NCI-H2081 (cell line): ENCODE measurements at places on chromosomes 12 and 14.
A peak's percentile ranks its signal among the peaks of the same experiment; 100 is the strongest.

- DNase-seq: no peak
Observed at GRCh38 chr12:130573766-130574165, 142.3 kb downstream of the RIMBP2 start.

- DNase-seq: peak; percentile 57
Observed at GRCh38 chr14:100586403-100587085, 673 bp downstream of the BEGAIN start.

DNA sequence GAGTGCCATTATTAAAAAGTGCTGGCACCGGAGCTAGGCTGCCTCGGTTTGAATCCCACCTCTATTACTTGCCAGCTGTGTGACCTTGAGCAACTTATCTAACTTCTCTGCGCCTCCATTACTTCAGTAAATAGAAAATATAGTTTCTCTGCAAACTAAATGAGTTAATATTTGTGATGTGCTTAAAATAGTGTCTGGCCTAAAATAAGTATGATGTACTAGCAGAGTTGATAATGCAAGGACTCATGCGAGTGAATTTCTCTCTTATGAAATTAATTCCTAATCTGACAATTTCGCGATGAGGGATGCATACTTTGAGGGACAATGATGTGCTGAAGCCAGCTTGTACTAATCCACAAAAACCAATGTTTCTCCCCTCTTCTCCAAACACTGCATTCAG lies 180.8 kb upstream of the NTF3 start:
- no peak for DNase-seq

DNA sequence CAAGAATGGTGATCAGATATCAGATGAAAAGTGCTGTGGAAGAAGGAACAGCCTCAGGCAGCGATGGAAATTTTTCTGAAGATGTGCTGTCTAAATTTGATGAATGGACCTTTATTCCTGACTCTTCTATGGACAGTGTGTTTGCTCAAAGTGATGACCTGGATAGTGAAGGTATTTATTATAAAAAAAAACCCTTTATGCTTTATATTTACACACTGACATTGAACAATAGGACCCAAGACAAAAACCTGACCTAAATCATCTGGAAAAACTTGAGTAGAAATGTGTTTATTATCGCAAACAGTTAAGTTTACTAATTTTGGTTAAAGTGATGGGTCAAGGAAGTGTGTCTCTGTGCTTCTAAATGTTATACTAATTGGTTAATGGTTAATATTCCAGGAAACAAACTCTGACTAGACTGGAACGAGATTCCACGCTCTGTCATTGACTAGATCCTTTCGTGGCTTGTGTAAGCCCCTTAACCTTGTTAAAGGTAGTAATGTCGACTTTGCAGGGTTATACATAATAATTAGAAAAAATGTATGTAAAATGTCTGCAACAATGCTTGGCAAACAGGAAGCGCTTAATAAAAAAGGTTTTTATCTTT lies 62.7 kb downstream of the LRRK2 start:
- no peak for DNase-seq

DNA sequence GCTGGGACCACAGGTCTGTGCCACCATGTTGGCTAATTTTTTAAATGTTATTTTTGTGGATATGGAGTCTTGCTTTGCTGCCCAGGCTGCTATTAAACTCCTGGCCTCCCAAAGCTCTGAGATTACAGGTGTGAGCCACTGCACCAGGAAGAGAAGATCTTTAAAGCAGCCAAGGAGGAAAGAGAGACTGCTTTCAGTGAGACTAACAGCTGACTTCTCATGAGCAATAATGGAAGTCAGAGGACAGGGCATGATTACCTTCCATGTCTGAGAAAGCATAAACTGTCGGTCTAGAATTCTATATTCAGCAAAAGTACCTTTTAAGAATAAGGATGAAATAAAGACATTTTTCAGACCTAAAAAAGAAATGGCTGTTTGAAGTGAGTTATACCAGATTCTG lies 57.3 kb upstream of the CHGA start:
- DNase-seq: no peak

DNA sequence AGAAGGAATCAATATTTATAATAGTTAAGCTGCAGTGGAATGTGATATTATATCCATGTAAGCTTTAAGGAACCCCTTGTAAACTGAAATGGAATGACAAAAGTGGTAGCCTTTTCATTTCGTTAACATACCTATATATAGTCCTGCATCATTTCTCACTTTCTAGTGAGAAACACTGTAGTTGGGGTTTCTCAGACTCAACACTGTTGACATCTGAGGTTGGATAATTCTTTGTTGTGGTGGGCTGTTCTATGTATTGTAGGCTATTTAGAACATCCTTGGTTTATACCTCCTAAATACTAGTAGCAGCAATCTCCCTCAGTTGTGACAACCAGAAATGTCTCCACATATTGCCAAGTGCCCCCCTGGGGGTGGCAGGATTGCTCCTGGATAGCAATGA lies 79.1 kb downstream of the RAD52 start:
- DNase-seq: no peak

GRCh38 chr12:62657363-62657632 lies 190.7 kb downstream of the MON2 start:
- no peak for DNase-seq

DNA sequence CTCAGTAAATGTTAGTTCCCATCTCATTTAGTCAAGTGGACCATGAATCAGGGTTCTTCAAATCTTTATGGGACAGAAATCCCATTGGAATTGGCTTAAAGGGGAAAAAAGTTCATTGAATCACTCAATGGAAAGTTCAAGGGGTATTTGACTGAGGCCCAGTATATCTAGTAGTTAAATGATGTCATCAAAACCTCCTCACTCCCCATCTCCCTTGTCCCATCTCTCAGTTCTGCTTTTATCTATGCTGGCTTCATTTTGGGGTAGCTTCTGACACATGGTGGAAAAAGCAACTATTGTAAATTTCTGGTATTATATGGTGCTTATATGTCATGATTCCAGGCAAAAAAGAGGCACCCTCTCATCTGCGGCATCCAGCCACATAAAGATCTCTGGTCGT lies 51.9 kb downstream of the DAAM1 start:
- no peak for DNase-seq

- DNase-seq: no peak
Observed at GRCh38 chr14:68564826-68565759, 227.8 kb downstream of the ZFP36L1 start.

- no peak for DNase-seq
Observed at GRCh38 chr12:130765186-130765659, 49.1 kb upstream of the RIMBP2 start.

DNA sequence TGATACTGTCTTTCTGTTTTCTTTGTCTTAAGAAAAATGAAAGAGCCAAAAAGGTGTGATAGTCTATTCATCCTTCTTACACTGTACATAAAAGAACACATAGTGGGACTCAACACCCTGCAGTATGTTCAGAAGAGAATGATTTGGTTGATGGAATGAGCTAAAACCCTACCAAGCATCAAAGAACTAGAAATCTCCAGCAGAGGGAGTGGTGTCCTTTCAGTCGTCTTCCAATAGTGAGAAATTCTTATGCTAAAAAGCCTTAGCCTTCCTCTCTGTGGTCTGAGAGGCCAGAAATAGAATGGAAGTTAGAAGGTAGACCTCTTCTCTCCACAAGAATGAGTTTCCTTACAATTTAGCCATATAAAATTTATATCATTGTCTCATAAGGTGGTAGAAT lies 393.4 kb upstream of the SEL1L start:
- DNase-seq: no peak

- no peak for DNase-seq
Observed at GRCh38 chr14:65946494-65946893, 534.0 kb downstream of the FUT8 start.

- no peak for DNase-seq
Observed at GRCh38 chr12:105933671-105934665, 204.8 kb downstream of the NUAK1 start.

DNA sequence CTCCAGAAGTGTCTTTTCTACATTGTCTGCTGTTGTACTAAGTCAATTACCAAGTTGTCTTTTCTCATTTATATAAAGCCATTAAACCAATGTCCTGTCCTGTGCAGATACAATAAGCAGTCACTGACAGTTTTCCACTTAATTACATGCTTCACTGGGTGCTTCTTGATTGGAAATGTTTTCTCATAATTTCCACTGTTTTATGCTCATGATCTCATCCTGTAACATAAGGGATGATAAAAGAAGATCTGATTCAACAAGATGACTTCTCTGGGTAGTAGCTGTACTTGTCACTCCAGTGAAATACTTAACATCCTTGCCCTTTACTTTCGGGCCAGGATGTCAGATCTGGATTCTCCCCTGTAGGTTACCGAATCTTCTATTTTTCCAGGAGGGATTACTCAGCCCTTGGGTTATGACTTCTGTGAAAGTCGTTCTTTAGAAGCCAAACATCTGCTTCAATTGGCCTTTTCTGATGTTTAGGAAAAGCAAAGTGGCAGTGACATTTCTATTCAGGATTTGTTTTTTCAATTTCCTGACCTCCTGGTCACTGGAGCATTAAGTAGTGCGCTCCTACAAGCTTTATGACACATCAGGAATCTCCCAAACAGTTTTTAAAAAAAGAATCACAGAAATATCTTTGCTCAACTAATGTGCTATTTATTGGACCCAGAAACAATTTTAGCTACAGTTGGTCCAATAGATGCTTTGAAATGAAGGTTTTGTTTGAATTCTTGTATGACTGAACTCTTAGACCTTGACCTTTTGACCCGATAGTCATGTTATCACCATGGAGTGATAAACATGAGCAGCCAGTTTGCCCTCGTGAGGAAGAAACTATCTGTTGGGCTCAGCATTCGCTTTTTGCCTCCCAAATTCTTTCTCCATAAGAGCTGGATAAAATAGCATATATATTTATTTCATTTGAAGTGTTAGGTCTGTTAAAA lies 234.5 kb upstream of the SSTR1 start:
- no peak for DNase-seq

DNA sequence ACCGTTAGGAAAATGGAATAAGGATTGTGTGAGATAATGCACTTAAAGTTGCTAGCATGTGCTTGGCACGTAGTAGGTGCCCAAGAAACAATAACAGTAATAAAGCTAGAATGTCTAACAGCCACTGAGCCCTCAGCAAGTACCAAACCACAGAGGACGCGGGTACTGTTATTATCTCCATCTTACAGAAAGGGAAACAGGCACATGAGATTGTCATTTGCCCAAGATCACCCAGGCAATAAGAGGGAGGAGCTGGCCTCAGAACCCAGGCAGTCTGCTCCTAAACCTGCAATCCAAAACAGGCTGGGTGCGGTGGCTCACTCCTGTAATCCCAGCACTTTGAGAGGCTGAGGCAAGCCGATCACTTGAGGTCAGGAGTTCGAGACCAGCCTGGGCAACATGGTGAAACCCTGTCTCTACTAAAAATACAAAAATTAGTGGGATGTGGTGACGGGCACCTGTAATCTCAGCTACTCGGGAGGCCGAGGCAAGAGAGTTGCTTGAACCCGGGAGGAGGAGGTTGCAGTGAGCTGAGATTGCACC lies 5.1 kb upstream of the SDS start:
- DNase-seq: no peak

GRCh38 chr12:64824130-64824499 lies 332 bp upstream of the TBC1D30 start:
- no peak for DNase-seq

- DNase-seq: peak; percentile 45
Observed at GRCh38 chr12:109723311-109723881, 9.8 kb downstream of the FAM222A start.

GRCh38 chr12:42969355-42969754 lies 379.8 kb upstream of the PRICKLE1 start:
- no peak for DNase-seq

DNA sequence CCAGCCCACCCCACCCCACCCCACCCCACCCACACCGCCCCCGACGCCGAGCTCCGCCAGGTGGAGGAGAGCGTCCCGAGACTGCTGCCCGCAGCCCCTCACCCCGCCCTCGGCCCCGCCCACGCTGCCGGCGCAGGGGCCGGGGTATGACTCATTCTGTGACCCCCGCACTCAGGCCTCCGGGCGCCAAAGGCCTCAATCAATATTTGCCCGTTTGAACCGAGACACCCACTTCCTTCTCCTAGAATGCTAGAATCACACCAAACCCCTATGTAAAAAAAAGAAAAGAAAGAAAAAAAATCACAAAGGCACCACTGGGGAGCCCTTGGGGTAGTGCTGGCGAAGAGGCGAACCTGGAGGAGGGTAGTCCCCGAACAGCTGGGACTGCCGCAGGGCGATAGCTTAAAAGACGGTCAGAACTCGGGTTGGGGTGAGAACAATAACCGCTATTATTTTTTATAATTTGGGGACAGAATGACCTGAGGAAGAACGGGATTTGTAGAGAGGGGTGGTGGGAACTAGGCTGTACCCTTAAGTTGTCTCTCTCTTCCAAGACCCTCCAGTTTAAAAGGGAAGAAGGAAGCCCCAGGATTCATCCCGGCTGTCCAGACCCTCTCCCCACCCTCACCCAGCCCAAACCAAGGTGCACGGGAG lies 894 bp downstream of the KRT8 start:
- DNase-seq: peak; percentile 71

- DNase-seq: no peak
Observed at GRCh38 chr14:101600891-101601605, 39.8 kb downstream of the DIO3 start.

GRCh38 chr14:22802860-22803686 lies 12.2 kb downstream of the SLC7A7 start:
- no peak for DNase-seq

DNA sequence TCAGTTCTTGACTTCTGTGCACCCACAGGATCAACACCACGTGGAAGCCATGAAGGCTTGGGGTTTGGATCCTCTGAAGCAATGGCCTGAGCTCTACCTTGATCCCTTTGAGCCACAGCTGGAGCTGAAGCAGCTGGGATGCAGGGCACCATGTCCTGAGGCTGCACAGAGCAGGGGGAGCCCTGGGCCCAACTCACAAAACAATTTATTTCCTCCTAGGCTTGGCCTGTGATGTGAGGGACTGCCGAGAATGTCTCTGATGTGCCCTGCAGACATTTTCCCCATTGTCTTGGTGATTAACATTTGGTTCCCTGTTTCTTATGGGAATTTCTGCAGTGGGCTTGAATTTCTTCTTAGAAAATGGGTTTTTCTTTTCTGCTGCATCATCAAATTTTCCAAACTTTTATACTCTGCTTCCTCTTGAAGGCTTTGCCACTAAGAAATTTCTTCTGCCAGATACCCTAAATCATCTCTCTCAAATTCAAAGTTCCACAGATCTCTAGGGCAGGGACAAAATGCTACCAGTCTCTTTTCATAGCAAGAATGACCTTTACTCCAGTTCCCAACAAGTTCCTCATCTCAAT lies 288.2 kb downstream of the CCDC59 start:
- no peak for DNase-seq

- DNase-seq: no peak
Observed at GRCh38 chr12:97903356-97903755, 440.8 kb downstream of the RMST start.

DNA sequence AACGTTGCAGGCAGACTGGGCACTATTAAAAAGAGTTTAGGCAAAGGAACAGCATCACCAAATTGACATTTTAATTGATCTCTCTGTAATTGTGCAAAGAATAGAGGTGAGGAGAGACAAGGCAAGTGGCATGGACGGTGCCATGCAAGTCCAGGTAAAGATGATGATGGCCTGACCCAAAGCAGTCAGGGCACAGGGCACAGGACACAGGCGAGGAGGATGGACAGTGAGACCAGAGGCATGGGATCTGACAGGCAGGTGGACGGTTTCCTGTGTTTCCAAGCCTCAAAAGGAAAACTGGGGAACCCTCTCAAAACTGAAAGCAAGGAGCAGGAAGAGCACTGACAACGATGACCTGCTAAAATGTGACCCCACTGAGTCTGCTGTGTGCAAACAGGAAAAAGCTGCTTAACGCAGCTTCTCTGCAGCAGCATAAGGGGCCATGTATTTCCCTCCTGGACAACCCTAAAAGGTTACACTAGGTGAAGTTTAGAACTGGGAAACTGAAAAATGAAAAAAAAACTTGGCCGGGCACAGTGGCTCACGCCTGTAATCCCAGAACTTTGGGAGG lies 50.9 kb downstream of the CLIP1 start:
- no peak for DNase-seq
